ENCODE measurements at places on chromosomes 2 and 18.
A peak's percentile ranks its signal among the peaks of the same experiment; 100 is the strongest.

- no peak for DNase-seq
These were observed 241.6 kb downstream of the PDE11A start for GRCh38 chr2:177830881-177831386.

DNA sequence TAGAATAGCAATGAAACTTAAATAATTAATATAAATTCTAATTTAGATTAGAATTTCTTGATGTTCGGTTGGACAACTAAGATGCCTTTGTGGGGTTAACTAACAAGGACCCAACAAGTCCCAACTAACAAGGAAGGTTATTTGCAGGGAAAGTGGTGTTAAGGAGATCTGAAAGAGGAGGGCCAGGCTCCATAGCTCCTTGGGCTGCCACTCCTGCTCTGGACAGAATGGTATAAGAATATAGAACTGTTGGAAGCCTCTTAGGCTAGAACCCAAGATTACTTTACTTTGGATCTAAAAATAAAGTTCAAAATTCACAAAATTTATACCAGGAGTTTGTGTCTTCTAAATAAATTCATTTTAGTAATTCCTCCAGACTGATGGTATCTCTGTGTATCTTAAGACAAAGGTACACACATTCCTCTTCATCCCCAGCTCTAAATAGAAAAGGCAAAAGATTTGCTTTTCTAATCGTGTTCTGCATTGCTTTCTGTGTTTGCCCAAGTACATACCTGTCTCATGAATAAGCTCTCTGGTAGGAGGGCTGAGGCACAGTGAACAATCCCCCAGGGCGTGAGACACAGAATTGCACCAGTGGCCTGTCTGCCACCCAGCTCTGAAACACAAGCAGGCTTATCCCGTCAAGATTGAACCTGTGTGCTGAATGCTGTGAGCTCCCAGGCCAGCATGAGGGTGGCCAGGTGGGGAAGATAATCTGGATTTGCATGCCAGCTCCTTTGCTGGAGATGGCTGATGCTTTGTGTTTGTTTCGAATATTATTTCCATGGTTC is 176.0 kb downstream of the ACKR3 start:
- no peak for DNase-seq

GRCh38 chr2:110807522-110807921 is 75.1 kb downstream of the ACOXL start:
- DNase-seq = no peak

DNA sequence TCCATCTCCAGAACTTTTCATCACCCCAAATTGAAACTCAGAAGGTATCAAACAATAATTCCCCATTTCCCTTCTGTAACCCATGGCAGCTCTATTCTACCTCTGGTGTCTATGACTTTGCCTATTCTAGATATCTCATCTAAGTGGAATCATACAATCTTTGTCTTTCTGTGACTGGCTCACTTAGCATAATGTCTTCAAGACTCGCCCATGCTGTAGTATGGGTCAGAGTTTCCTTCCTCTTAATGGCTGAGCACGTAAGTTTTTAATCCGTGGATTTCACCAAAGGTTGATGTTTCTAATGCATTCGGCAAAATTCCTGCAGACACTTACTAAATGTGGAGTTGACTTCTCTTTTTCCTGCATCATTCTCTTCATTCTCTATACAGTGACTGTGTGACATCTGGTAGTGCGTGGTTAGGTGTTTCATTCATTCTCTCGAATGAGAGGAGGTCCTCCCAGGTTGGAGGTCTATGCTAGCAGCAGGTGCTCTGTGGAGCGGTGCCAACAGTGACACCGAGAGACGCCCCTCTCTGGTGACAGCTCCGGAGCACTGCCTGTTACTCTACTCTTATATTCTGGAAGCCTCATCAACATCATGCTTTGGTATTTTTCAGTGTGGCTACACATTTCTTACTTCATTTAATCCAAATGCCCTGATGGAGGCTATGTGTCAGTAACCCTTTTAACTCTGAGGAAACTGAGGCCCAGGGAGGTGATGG is 50.1 kb downstream of the ATOH8 start:
- no peak for DNase-seq

GRCh38 chr2:172704072-172704936 is 31.3 kb upstream of the RAPGEF4 start:
- no peak for DNase-seq

DNA sequence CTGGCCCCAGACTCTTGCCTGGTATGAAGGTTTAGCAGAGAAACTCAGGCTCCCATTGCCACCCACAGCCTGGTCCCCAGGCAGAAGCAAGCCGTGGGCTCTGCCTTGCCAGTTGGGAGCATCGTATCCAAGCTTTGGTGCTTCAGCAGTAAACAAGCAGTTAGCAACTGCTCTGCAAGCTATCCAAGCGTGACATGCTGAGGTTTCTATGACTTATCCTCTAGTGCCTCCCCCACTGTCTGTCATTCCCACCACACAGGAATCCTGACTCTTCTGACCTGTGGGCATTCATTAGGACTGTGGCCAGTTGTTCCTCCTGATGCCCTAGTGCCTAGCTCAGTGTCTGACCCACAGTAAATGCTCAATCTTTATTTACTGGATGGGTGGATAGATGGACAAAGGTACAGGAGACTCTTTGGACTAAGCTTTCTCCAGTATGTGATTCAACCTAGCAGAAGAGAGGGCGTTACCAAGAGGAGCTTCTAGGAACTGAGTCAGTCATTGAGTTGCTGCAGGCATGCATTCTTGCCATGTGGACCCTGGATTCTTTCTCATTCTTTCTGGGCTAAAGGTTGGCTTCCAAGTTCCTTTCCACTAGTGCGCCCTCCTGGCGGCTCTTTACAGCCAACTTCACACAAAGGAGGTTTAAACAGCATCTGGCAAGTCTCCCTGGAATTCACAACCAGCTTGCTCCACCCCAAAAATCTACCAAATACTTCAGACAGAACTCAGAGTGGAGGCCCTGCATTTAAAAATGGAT is 40.6 kb upstream of the MRPL19 start:
- no peak for DNase-seq

DNA sequence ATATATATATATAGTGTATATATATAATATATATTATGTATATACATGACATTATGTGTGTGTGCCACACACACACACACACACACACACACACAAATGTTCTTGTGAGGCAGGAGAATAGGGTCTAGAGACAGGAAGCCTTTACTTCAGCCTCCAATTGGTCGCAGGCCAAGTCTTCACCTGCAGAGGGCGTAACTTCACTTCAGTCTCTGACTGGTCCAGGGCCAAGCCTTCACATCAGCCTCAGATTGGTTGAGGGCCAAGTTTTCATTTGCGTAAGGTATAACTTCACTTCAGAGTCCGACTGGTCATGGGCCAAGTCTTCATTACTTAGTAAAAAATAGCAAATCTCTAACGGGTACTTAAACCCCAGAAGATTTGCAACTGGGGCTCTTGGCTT is 13.2 kb upstream of the SS18 start:
- peak; percentile 16 for DNase-seq

DNA sequence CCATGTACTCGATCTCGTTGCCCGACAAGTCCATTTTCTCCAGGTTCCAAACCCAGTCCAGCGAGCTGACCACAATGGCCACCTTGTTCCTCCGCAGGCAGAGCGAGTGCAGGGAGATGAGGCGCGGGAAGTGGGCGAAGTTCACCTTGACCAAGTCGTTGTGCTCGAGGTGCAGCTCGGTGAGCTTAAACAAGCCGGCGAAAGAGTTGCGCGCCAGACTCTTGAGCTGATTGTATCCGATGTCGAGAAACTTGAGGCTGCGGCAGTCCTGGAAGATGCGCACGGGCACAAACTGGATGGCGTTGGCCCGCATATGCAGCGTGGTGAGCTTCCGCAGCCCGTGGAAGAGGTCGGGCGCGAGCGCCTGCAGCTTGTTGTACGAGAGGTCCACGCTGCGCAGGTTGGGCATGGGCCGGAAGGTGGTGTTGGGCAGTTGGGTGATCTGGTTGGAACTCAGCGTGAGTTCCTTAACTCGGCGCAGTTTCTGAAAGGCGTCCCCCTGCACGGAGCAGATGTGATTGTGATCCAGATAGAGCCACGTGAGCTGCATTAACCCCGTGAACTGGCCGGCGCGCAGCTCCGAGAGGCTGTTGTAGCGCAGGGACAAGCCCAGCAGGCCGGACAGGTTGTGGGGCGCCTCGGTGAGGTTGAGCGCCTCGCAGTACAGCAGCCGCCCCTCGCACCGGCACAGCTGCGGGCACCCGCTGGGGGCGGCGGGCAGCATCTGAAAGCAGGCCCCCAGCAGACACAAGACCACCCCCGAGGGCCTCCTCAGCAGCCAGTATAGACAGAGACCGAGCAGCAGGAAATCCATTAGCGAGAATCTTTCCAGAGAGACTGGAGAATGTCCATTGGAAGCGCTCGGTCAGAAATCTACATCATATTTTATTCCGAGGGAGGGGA is 1.3 kb downstream of the LRRTM1 start:
- DNase-seq = no peak

GRCh38 chr2:45849491-45850283 is 198.2 kb downstream of the PRKCE start:
- no peak for DNase-seq

DNA sequence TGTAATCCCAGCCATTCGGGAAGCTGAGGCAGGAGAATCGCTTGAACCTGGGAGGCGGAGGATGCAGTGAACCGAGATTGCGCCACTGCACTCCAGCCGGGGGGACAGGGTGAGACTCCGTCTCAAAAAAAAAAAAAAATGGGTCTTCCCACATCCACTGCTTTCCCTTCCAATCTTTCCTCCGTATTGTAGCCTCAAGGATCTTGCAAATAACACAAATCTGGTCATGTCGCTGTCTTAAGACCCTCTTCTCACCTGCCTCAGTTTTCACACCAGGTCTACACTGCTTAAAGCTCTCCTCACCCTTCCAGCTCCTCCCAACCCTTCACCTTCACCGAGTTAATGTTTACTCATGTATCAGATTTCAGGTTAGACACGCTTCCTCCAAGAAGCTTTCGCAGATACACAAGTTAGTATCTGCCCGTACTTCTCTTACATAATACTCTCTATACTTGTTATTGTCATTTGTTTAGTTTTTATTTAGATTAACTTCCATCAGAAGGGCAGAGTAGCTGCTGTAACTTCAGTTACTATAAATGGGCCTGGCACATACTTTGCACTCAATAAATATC is 1.5 kb downstream of the IER3IP1 start:
- DNase-seq = no peak

DNA sequence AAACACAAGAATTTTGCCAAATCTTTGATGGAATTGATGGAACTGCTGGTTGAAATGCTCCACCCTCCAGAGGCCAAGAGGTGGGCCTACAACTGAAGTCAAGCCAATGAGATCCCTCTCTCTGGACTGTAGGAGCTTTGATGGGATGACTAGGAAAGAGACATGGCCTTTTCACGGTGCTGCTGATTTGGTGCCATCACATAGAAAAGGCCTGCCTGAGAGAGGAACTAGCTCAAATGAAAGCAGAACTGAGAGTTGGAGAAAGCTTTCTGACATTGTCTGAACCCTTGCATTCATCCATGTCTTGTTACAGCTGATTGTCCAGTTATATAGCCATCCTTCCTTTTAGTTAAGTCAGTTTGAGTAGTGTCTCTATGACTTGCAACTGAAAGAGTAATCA is 283.8 kb upstream of the LYPD1 start:
- no peak for DNase-seq

DNA sequence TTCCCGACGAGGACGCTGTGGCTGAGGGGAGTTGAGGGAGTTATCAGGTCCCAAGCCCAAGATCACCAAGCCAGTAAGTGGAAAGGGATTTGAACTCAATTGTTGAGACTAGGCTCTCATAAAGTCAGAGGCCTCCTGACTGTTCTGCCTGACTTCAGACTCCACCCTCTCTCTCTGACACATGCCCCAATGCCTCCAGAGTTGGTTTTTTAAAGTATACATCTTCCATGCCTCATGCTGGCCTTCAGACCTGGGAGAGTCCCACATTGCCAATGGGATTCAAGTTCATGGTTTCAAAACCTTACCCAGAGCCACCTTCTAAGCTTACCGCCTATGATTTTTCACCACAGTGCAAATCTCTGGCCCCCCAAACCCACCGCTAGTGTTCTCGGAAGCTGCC is 100.8 kb downstream of the RTN4 start:
- no peak for DNase-seq

GRCh38 chr18:11818486-11819203 is 32.6 kb upstream of the CHMP1B start:
- DNase-seq = no peak

DNA sequence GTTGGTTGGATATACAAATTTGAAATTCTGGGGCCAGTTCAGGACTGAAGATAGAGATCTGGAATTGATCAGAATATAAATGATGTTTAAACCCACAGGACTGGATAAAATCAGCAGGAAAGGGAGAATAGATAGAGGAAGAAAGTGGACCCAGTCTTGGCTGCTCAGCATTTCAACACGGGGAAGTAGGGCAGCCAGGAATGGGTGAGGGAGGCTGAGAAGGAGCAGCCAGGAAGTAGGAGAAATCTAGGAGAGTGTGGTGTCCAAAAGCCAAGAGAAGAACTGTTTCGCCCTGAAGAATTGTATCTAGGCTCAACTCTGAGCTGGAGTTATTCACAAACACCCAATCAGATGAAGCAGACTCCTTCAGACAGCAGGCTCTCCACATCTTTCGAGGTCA is 197.9 kb downstream of the CDCA7 start:
- no peak for DNase-seq

DNA sequence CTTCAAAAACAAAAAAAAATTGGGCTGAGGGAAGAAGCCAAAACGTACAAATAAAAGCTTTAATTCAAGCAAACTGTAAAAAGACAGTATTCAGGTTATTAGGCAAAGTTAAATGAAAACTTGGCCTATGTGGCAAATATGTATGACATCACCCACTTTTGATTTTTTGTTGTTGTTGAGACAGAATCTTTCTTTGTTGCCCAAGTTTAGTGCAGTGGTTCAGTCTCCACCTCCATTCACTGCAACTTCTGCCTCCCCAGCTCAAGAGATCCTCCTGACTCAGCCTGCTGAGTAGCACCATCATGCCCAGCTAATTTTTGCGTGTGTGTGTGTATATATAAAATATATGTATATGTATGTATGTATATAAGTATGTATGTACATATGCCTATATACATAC is 440.4 kb upstream of the NRXN1 start:
- no peak for DNase-seq

DNA sequence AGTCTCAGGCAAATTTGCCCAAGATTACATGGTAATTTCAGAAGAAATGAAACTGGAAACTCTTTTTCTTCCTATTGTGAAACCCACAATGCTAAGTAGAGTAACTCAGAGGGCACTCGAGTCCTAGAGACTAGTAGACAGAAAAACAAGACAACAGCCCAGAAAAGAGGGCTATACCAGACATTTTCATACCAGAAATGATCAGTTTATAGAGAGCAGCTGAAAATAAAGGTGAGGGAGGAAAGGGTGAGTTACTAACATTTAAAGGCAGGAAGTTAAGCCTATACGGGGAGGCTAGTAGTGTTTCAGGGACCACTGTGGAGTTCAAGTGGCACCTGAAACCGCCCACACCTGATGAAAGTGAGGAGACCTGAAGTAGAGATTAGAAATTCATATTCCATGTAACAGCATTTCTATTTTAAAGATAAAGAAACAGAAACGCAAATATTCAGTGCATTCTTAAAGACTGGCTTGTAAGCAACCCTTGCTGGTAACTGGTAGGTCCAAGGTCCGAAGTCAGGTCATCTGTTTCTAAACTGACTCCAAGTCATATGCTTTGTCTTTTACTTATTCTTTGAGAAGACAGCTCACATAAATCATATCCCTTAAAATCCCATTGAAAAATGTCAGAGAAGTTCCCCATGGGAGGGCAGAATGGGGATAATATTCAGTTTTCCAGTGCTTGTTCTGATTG is 145.1 kb upstream of the ITGB6 start:
- no peak for DNase-seq

- DNase-seq = no peak
These were observed 7.3 kb upstream of the VAPA start for GRCh38 chr18:9906481-9906880.

- DNase-seq = no peak
These were observed 141.8 kb downstream of the FIGN start for GRCh38 chr2:163593982-163594381.

Measured in T-cell (primary cell).